ENCODE measurements at places on chromosomes 4 and X.

- DNase-seq = no peak
Measured at GRCh38 chr4:75056277-75056676, 123.4 kb downstream of the PARM1 start.

DNA sequence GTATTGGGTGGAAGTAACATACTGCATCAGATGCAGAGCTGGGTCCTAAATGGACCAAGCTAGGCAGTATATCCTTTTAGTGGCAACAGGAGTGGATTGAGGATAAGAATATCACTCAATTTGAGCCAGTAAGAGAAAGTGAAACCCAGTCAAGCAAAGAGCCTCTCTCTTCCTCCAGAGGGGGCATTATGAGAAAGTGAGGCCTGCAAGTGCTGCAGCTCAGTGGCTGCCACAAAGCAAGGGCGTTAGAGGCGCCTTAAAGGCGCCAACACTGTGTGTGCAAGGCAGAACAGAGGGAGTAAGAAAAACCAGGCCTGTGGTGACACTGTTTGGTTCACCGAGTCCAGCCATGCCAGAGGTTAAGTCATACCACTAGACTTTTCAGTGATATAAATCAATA is 17.5 kb downstream of the STX18 start:
- DNase-seq = no peak

GRCh38 chr4:11847167-11847566 is 418.5 kb upstream of the HS3ST1 start:
- no peak for DNase-seq

GRCh38 chrX:113512700-113513395 is 672.2 kb upstream of the AMOT start:
- DNase-seq = no peak

DNA sequence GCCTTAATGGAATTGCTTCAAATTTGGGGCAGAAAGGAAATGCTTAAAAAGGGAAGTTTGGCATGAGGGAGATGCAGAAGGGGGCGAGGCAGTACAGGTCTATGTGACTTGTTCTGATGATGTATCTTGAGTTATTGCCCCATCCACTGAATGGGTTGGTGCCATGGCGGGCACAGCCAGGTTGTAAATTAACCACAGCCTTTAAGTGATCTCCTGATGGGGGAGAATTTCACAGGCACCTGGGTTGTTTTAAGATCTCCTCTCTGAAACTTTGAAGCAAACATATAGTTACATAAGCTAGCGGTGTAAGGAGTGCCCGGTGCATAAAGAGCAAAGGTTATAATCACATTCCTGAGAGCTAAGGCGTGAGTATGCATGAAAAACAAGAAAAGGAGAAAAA is 37.0 kb downstream of the NPY5R start:
- no peak for DNase-seq

- no peak for DNase-seq
Measured at GRCh38 chrX:11421805-11422524, 128.8 kb downstream of the AMELX start.

GRCh38 chrX:11647138-11647537 is 18.6 kb downstream of the ARHGAP6 start:
- no peak for DNase-seq

DNA sequence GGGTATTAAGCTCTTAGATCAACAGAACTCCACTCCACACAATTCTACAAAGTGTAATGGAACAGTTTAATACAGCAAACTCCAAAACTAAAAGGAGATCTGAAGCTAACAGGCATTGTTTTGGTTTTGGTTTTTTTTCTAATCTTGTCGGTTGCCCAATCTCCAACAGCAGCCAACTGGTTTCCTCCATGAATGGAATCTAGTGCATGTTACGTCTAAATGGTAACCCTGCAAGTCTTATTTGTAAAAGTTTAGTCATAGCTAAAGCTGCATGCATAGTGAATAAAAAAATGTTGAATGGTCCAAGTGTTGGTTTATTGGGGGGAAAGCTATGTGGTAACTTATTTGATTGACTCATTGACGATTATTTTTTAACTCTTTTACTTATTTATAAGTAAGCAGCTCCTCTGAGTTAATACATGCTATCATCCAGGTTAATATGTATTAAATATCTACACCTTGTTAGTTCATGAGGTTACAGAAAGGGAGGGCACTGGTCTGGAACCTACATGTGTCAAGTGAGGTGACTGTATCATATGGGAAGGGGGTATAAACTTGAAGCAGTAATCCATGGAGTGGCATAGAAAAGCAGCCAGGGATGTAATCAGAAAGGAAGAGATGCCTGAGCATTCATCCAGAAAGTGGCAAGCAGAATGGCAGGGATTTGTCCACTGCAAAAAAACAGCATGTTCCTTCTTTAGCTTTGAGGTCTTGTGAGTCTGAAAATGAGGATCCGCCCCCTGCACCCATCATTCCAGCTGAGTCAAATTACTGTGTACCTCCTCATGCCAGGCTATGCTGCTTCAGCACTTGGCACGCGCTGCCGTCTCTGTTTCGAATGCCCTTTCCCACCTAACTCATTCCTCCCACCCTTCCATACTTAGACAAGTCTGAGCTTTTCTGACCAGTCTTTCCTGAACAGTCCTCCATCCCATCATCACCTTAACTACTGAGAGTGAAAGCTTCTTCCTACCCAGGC is 81.7 kb downstream of the PDGFC start:
- DNase-seq = no peak

DNA sequence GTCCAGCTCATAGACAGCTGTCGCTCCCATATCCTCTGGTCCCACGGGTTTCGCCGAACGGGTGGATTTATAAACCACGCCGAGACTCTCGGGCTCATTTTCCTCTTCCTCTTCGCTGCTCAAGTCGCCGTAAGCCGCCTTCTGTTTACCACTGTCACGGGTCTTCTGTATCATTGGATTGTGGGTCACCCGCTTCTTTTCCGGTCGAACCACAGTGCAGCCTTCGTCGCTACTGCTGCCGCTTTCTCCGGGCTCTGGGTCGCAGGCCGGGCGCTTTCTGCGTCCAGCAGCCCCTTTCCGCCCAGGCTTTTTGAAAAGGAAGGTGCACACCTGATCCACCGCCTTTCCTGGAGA is 311 bp downstream of the RNF113A start:
- DNase-seq = no peak

- DNase-seq = no peak
Measured at GRCh38 chr4:47519239-47519883, 34.3 kb downstream of the ATP10D start.

GRCh38 chr4:171031338-171031737 is 781.9 kb upstream of the GALNTL6 start:
- no peak for DNase-seq

DNA sequence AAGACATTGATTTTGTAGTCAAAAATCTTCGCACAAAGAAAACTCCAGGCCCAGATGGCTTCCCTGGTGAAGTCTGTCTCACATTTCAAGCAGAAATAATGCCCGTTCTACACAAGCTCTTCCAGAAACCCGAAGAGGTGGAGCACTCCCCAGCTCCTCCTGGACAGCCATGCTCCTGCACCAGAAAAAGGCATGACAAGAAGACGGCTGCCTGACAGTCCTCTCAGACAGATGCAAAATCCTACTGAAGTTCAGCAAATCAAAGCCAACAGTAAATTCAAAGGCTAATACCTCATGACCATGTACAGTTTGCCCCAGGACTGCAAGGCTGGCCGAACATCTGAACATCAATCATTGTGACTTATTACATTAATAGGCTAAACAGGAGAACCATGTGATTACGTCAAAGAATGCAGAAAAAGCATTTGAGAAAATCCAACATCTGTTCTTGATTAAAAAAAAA is 30.8 kb upstream of the MXD4 start:
- no peak for DNase-seq

DNA sequence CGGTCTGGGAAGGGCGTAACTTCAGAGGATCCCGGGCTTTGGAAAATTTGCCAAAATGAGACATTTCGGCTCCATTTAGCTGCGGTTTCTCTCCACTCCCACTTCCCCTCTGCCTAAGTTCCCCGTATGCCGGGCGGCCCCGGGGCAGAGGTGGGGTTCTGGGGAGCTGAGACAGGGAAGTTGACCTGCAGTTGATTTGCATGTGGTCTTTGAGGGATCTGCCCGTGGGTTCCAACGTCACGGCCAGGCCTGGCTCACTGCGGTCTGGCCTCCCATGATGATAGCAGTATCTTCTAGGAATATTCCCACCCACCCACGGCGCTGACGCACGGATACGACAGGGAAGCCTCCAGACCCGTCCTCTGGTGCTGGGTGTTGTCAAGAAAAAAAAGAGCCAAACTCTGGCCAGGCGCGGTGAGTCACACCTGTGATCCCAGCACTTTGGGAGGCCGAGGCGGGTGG is 27.3 kb upstream of the CRLF2 start:
- no peak for DNase-seq

DNA sequence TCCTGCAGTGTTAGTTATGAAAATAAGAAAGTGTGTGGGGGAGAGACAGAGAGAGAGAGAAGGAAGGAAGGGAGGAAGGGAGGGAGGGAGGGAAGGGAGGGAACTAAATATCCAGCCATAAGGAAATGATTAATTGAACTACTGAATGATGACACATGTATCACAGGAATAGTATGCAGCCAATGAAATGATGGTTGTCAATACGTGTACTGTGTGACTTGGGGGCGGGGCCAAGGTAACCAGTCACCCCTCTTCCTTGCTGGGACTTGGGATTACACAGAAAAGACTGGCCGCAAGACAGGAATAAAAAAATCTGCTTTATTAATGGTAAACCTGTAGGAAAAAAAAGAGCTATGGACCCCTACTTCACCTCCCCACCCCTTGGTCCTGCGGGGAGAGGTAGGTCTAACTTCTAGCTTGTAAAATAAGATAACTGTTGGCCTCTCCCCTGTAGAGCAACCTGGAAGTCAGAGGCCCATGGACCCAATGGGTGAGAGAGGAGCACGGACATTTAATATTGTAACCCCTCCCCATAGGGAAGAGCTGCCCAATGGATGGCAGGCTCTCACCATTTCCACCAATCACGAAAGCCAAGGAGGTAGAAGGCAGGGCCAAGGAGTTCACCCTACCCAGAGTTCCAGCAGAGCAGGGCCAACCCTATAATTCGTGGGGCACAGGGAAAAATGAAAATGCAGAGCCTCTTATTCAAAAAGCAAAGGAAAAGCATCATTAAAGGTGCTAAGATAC is 7.4 kb downstream of the PPP2R2C start:
- no peak for DNase-seq

- DNase-seq = no peak
Measured at GRCh38 chrX:79080141-79080540, 64.3 kb upstream of the GPR174 start.

DNA sequence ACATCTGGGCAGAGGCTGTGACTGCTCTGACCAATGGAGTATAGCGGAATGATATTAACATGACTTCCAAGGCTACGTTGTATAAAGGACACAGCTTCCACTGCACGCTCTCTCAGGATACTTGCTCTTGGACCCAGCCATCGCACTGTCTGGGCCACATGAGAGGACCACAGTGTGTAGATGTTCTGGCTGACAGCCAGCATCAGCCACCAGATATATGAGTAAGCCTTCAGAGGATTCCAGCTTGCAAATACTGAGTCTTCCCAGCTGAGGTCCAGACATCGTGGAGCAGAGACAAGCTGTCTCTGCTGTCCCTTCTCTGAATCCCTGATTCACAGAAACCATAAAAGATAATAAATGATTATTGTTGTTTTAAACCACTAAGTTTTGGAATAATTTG is 146.8 kb upstream of the USP9X start:
- no peak for DNase-seq

DNA sequence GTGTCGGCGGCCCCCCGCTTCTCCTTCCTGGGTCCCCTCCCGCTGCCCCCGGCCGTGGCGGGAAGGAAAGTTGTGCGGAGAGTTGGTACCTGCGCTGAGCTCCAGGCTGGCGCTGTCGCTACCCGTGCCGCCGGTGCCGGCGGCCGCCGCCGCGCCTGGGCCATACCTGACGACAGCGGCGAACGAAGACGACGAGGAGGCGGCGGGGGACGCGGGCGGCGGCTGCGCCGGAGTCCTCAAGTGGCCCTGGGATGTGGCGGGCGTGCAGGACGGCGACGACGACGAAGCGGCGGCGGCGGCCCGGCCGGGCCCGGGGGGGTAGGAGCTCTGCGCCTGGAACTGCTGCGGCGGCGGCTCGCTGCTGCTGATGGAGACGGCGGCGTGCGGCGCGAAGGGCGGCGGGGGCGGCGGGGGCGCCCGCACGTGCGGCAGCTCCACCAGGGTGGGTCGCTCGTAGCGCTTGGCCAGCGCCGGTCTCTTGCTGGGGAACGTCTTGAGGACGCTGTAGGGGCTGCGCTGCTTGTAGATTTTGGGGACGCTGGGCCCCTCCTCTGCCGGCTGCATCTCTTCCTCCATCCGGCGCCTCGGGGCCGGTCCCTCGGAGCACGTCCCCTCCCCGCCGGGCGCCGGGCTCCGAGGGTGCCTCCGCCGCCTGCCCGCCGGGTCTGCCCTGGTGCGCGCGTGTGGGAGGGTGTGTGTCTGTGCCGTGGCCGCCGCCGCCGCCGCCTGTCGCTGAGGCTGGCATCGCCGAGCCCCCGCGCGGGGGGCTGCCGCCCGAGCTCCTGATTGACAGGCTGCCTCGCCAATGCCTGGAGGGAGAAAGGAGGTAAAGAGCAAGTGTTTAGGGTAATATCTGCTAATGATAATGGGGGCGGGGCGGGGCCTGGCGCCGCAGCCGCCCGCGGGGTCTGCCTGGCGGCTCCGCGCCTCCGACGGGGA is 618 bp downstream of the BEND4 start:
- DNase-seq = no peak

- DNase-seq = no peak
Measured at GRCh38 chrX:105117621-105118020, 102.9 kb downstream of the TEX13A start.

GRCh38 chr4:1053080-1053661 is 41.7 kb downstream of the FGFRL1 start:
- DNase-seq = no peak

DNA sequence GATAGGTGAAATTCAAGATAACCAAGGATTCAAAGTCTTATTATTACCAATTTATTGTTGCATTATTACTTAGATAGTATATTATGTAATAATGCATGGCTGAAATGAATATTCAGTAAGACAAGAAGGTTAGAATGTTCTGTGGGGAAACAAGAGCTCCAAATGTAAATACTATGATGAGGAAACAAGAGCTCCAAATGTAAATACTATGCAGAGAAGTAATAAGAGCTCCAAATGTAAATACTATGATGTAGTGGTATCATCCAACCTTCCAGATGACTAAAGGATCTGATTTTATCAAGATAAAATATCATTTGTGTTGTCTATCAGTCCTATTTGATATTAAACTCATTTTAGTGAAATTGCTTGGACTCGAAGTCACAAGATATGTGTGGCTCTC is 82.2 kb upstream of the PCDH18 start:
- DNase-seq = no peak

DNA sequence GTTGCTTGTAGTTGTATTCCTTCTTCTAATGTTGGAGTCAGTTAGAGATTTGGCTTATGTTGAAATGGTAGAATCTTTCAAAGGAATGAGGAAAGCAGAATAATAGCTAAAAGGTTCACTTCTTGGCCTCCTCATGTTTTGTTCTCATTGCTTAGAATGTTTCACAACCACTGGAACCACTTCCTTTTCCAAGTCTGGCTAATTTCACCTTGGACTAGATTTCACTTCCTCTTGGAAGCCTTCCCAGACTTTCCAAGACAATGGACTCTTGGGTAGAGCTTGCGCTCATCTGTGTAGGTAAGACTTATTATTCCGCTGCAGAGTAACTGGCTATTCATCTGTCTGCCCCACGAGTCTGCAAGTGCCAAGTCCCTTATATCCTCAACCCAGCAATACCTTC is 8.3 kb downstream of the SPATA18 start:
- DNase-seq = no peak
